Activated CD4-positive, alpha-beta T cell treated with anti-CD3 and anti-CD28 coated beads for 36 hours (primary cell): ENCODE measurements at places on chromosomes 6 and 20. TPM values are rescaled to one million over a fixed set of nuclear protein-coding genes. Genes with fewer than 3 reads are reported as not detected.
A peak's percentile ranks its signal among the peaks of the same experiment; 100 is the strongest.

DNA sequence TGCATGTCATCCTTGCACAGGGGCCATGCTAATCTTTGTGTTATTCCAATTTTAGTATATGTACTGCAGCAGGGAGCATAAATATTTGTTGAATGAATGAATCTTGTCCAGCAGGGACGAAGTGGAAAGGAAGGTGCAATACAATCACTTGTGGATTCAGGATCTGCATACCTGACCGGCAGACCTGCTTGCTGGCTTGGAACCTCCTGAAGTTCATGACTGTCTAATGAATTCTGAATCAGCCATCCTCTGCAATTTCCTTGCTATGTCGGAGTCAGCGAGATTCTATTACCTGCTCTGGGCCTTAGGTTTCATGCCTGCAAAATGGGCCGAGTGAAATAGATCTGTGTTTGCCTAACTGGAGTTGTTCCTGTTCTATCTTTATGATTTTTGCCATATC, 17.4 kb upstream of the NCOA3 start:
- H3K4me1 ChIP-seq, result peaks cover 57% of the 10 kb centered on the region
- H3K36me3 ChIP-seq, result no peaks in the 10 kb centered on the region

DNA sequence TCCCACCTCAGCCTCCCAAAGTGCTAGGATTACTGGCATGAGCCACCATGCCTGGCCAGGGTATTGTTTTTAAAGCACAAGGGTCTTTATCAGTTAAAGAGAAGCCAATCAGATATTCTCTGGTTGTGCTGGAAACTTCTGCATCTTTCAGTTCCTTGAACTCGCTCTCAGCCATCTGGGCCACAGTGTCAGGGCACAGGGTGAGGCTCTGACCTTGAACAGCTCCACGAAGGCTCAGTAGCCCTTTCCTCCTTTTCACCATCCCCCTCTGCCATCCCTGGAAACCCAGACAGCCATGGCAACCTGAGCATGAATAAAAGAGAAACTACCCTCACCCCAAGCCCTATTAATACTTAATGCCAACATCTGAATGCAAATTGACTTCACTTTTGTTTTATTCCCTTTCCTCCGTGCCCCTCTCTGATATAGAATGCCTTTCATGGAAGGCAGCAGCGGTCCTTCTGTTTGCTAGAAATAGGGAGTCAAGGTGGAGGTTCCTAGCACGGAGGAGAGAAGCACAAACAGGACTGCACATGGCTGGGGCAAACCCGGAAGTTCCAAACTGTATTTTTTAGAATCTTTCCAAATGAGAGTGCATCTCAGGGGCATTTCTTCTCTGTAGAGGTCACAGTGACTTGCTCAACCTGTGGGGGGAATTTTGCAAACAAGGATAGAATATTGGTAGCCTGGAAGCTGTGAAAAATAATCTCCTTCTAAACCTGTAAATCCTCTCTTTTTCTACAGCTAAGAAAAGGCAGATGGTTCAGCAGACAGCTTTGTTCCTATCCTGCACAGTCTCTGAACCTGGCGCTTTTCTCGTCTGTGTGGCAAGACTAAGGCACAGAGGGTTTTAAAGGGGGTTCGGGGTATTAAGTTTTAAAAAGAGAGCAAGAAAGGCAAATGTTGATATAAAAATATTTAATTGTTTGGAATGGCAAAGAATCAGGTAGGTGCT, 176.4 kb upstream of the RREB1 start:
- no peak overlapping the region for H3K4me3 ChIP-seq
- DNase-seq, result no peak
- H3K36me3 ChIP-seq, result no peaks in the 10 kb centered on the region
- H3K27me3 ChIP-seq, result peaks cover 20% of the 10 kb centered on the region

DNA sequence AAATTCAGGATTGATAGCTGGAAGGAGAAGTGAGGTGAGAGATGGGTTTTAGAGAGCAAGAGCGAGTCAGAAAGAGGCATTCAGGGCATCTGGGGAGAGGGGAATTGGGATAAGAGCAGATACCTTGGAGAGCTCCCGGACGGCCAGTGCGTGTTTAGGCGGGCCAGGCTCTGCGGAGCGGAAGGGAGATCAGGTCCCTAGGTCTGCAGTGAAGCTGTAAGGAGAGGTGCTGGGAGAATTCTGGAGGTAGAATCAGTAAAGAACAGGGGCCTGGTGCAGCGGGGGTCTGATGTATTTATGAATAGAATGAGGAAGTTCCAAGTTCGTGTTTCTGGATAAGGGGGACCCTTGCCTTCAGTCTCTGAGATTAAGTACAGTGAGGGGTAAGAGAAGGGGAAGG, 47.4 kb upstream of the FAM83D start:
- H3K27ac ChIP-seq, result no peak overlapping the region
- H3K36me3 ChIP-seq, result peaks cover 18% of the 10 kb centered on the region
- no peak overlapping the region for H3K4me3 ChIP-seq
- H3K4me1 ChIP-seq, result peaks cover 86% of the 10 kb centered on the region

GRCh38 chr6:31180500-31180899, 10.0 kb upstream of the POU5F1 start:
- DNase-seq, result peak; percentile 82
- H3K36me3 ChIP-seq, result no peaks in the 10 kb centered on the region
- peak overlapping the region; percentile 74 for H3K27ac ChIP-seq
- peaks cover 22% of the 10 kb centered on the region for H3K4me1 ChIP-seq
- no peaks in the 10 kb centered on the region for H3K27me3 ChIP-seq
- peak overlapping the region; percentile 81 for H3K4me3 ChIP-seq

DNA sequence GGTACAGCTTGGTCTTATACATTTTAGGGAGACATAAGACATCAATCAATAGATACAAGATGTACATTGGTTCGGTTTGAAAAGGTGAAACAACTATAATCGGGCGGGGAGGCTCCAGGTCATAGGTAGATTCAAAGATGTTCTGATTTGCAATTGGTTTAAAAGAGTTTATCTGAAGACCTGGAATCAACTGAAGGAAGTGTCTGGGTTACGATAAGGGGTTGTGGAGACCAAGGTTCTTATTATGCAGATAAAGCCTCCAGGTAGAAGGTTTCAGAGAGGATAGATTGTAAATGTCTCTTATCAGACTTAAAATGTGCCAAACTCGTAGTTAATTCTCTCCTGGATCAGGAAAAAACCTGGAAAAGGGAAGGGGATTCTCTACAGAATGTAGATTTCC, 5.9 kb upstream of the SERPINB6 start:
- peak overlapping the region; percentile 72 for H3K27ac ChIP-seq
- H3K4me1 ChIP-seq, result peaks cover 33% of the 10 kb centered on the region
- no peaks in the 10 kb centered on the region for H3K36me3 ChIP-seq
- no peak overlapping the region for H3K4me3 ChIP-seq
- no peak for DNase-seq

DNA sequence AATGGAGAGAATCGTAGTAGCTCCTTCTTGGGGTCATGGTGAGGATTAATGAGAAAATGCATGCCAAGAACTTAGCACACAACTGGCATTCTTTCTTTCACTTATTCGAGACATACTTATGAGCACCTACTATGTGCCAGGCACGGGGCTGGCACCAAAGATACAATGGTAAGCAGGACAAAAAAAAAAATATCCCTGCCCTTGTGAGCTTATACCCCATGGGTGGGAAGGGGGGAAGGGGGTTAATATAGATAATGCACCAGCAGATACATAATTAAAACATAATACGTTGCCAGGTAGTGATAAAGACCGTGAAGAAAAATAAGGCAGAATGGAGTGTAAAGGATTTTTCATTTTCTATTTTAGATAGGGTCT, 8.3 kb downstream of the SLC13A3 start:
- no peaks in the 10 kb centered on the region for H3K36me3 ChIP-seq
- no peak overlapping the region for H3K27ac ChIP-seq
- DNase-seq, result no peak
- peaks cover 6% of the 10 kb centered on the region for H3K27me3 ChIP-seq
- no peaks in the 10 kb centered on the region for H3K4me1 ChIP-seq

- peaks cover 7% of the 10 kb centered on the region for H3K4me1 ChIP-seq
- H3K27ac ChIP-seq, result no peak overlapping the region
- H3K27me3 ChIP-seq, result peaks cover 8% of the 10 kb centered on the region
- no peaks in the 10 kb centered on the region for H3K36me3 ChIP-seq
- H3K4me3 ChIP-seq, result no peak overlapping the region
- DNase-seq, result no peak
Measured at GRCh38 chr6:137261761-137262160, 42.6 kb upstream of the IFNGR1 start.

DNA sequence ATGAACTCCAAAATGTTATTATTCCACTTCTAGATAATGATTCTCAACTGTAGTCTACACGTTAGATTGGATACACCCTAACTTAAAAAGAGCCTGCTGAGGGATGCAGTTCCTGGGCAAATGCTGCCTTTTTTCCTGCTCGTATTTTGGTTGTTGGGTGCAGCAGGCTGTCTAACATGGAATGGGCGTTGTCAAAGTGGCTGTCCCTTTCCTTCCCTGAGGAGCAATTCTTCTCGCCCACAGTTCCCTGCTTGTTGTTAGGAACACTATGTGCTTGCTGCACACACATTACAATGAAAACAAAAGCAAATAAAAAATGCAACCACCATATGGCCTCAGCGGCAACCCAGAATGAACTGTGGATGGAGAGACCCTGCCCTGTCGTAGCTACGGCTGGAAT, 1.7 kb upstream of the ADGRF5 start:
- no peak overlapping the region for H3K4me3 ChIP-seq
- H3K27me3 ChIP-seq, result peaks cover 5% of the 10 kb centered on the region

DNA sequence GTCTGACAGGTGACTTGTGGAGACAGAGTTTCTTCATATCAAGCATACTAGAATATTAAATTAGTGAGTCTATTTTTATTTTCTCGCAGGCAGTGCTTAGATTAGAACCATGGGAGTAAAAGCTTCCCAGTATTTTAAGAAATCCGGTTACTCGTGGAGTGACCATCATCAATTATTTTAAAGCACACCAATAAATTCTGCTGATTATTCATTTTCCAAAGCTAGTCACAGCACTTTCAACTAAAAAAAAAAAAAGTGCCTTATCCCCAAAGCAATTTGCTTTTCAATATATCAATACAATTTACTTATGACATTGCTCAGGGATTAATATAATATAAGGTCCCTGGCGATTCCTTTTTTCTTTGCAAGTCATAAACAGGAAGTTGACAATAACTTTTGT, 26.3 kb upstream of the OLIG3 start:
- DNase-seq, result no peak
- peaks cover 37% of the 10 kb centered on the region for H3K27me3 ChIP-seq
- H3K36me3 ChIP-seq, result no peaks in the 10 kb centered on the region
- H3K4me3 ChIP-seq, result no peak overlapping the region
- no peak overlapping the region for H3K27ac ChIP-seq
- H3K4me1 ChIP-seq, result no peaks in the 10 kb centered on the region

GRCh38 chr6:108501559-108501958, 59.2 kb upstream of the FOXO3 start:
- no peaks in the 10 kb centered on the region for H3K27me3 ChIP-seq
- no peaks in the 10 kb centered on the region for H3K4me1 ChIP-seq

- H3K4me1 ChIP-seq, result no peaks in the 10 kb centered on the region
- no peaks in the 10 kb centered on the region for H3K36me3 ChIP-seq
- H3K27me3 ChIP-seq, result peaks cover 3% of the 10 kb centered on the region
- H3K4me3 ChIP-seq, result no peak overlapping the region
- DNase-seq, result no peak
- no peak overlapping the region for H3K27ac ChIP-seq
Measured at GRCh38 chr6:3835785-3836184, 13.4 kb upstream of the FAM50B start.

DNA sequence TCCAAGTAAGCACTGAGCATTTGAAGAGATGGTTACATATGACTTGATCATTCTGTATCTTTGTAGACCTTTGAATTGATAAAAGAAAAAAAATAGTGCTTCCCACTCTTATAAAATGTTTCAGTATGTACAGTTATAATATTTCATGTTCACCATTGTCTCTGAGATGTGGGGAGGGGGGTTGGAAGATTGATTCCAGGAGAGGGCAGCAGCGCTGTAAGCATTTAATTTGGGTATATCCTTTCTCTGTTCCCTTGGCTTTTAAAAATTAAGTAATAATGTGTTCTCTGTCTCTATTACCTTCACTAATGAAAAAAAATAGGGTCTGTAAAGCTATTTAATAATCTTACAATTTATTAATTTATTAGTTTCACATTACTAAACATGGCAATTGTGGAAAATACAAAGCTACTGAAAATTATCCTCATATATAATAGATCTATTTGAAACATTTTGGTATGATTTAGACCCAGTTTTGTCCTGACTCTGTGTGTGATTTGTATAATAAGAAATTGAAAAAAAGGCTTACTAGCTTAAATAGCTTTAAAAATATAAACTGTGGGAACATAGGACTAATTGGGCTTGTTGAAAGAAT, 341.2 kb downstream of the CDKAL1 start:
- peaks cover 8% of the 10 kb centered on the region for H3K36me3 ChIP-seq
- peak; percentile 26 for DNase-seq
- no peaks in the 10 kb centered on the region for H3K27me3 ChIP-seq
- no peak overlapping the region for H3K27ac ChIP-seq
- H3K4me3 ChIP-seq, result no peak overlapping the region
- peaks cover 14% of the 10 kb centered on the region for H3K4me1 ChIP-seq

GRCh38 chr6:128368213-128368944, 152.0 kb downstream of the PTPRK start:
- DNase-seq, result no peak
- no peak overlapping the region for H3K27ac ChIP-seq
- H3K27me3 ChIP-seq, result no peaks in the 10 kb centered on the region
- H3K36me3 ChIP-seq, result no peaks in the 10 kb centered on the region
- no peak overlapping the region for H3K4me3 ChIP-seq

GRCh38 chr6:51953246-51953645, 134.2 kb downstream of the PKHD1 start:
- H3K4me1 ChIP-seq, result no peaks in the 10 kb centered on the region
- no peaks in the 10 kb centered on the region for H3K36me3 ChIP-seq
- H3K27me3 ChIP-seq, result peaks cover 5% of the 10 kb centered on the region
- DNase-seq, result no peak
- H3K4me3 ChIP-seq, result no peak overlapping the region

- peaks cover 72% of the 10 kb centered on the region for H3K4me1 ChIP-seq
- no peak overlapping the region for H3K27ac ChIP-seq
- H3K4me3 ChIP-seq, result no peak overlapping the region
- peaks cover 48% of the 10 kb centered on the region for H3K36me3 ChIP-seq
Measured at GRCh38 chr6:15458021-15458459, 204.8 kb downstream of the DTNBP1 start.

- DNase-seq, result no peak
- no peaks in the 10 kb centered on the region for H3K4me1 ChIP-seq
Measured at GRCh38 chr20:57738484-57738883, 28.7 kb upstream of the PMEPA1 start.

Gene TULP4
- 11.8 TPM for total RNA-seq

Gene WFDC12
- total RNA-seq, result not detected

Gene SLC35D3
- total RNA-seq, result not detected

Gene TPBG
- total RNA-seq, result 0.43 TPM

Gene TREML2
- total RNA-seq, result 7.1 TPM

Gene DTNBP1
- 18.4 TPM for total RNA-seq

Gene VGLL2
- total RNA-seq, result not detected
